Caudate nucleus (tissue), 63 donors: ENCODE measurements at places on chromosomes 11 and 22.

GRCh38 chr11:100010393-100010792 is 676.7 kb upstream of the ARHGAP42 start:
- no peak for DNase-seq

DNA sequence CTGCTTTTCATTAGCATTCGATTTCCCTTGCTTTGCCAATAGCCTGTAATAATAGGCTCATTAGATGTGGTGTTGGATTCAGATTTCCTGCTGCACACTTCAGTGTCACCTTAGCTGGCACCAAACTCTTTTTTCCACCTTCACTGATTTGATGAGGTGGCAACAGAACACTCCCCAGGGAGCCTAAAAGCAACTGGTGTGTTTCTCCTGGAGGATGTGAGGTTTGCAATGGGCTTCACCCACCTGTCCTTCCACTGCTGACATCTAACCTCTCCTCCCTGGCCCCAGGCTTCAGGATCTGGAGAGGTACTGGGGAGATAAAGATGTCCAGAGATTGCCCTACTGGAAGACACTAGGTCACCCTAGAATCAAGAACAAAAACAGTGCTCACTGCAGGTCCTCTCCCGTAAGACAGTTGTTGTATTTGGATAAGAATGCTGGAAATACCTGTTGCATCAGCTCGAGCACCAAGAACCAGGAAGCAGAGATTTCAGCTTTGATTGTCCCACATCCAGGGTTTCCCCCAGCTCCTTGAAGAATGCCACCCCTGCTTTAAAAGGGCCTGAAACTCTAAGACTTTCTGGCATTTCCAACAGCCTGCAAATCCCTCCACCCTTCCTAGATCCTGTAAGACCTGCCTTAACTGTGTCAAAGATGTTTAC is 96.9 kb downstream of the SLC1A2 start:
- DNase-seq, result no peak

GRCh38 chr22:37967637-37968451 is 14.3 kb downstream of the POLR2F start:
- DNase-seq, result no peak

DNA sequence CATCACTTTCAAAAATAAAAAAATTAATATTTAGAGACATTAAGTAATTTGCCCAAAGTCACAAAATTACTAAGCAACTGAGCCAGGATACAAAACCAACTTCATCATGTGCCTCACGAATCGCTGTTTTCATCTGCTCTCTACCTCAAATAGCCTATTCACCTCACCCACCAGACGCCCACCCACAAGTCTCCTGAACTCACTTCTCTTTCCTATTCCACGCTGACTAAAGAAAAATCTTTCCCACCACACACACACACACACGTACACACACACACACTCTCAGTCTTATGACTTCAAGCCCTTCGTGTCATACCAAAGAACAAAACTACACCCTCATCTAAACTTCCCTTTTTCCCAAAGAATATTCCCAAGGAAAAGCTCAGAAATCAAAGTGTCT is 2.2 kb downstream of the OR8B12 start:
- DNase-seq, result peak; percentile 54

DNA sequence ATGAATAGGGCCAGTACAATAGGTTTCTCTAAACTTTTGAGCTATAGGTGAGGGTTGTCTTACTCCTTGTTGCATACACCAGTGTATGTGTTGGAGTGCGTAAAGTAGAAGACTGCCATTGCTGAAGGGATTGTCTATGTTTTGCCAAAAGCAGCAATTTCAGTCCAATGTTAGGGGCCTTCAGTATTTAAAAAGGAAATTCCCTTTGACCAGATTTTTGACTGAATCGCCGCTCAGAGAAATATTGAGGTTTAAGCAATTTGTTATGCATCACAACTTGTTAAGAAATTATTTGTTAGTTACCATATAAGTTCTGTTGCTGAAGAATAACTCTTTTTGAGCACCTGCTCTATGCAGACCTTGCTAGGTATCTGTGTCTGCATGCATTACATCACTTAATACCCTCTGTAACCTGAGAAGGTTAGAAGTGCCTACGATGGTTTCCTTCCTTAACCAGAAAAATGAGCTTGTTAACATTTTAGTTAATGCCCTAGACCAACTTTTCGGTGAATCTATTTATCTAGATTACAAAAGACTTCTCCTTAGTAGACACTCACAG is 33.9 kb downstream of the MMP20 start:
- DNase-seq, result no peak

- DNase-seq, result no peak
These were observed 10.3 kb downstream of the GAL start for GRCh38 chr11:68694431-68695297.

- DNase-seq, result no peak
These were observed 1223.6 kb downstream of the LRRC4C start for GRCh38 chr11:40235841-40236240.

GRCh38 chr11:63826471-63827190 is 12.3 kb upstream of the MARK2 start:
- no peak for DNase-seq

DNA sequence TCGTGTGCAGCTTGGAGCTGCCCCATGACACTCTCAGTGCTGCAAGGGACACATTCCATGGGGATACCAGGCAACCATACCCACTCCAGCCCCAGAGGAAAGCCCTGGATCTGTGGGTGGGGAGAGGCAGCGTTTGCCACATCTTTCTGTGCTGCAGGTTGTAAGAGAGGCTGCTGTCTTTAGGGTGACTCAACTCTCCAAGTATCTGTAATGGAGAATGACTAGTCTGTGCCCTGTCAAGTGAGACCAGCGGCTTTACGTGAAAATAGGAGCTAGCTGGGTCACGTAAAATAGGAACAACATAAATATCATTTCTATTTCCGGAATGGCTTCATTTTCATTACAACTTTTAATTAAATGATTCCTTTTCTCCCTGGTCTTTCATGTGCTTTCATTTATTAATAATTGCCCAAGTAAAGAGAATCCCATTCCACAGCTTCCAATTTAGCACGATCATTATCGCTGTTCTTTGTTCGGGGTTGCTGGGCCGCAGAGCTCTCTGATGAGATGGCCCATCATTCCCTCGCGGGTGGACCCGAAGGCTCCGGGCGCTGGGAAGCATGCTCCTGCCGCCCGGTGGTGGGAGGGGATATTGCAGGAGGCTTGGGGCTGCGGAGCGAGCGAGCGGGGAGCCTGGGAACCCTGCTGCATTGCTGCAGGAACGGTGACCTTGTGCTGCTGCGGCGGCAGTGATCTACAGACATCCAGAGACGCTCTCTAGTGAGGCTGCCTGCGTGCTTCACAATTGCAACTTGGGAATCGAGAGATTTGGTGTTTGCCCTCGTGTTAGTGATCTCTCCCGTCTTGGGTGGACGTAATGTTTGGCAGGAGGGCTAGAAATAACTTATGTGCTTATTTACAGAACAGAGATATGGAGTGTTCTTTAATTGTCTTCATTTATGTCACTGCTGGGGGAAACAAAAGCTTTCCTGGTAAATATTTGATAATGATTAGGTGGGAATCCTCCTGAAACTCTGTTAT is 10.6 kb downstream of the SLC6A5 start:
- peak; percentile 46 for DNase-seq

- no peak for DNase-seq
These were observed 89.8 kb downstream of the DBX1 start for GRCh38 chr11:20070459-20070858.

DNA sequence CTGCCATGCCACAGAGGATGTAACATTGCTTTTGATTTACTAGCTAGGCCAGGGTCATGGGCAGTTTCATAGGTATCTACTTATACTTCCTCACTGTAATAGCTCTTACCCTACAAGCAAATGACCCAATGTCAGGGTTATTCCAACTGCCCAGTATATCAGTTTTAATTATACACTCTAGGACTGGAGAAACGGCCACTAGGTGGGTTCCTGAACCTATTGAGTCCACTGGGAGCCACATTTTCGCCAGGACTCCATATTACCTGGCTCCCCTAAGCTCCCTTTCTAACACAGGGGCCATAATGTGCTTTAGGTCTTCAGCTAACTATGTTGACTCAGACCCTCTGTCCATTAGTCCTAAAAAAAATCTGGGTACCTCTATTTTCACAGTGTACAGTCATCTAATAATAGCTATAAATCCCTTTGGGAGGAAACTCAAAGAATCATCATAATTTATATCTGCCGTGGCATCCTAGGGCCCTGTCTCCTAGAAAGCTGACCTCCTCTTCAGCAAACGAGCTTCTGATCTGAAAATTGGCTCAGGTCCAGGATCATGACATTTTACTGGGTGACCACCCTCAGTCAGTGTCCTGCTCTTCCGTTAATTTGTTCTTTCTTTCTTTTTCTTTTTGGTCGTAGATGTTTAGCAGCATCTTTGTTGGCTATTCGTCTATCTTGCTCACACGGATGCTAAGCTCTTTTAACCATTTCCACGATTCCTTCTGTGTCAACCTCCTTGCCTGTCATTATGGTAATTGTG is 244.3 kb downstream of the FAM76B start:
- no peak for DNase-seq

GRCh38 chr11:30314625-30315024 is 8.3 kb upstream of the ARL14EP start:
- DNase-seq, result no peak

DNA sequence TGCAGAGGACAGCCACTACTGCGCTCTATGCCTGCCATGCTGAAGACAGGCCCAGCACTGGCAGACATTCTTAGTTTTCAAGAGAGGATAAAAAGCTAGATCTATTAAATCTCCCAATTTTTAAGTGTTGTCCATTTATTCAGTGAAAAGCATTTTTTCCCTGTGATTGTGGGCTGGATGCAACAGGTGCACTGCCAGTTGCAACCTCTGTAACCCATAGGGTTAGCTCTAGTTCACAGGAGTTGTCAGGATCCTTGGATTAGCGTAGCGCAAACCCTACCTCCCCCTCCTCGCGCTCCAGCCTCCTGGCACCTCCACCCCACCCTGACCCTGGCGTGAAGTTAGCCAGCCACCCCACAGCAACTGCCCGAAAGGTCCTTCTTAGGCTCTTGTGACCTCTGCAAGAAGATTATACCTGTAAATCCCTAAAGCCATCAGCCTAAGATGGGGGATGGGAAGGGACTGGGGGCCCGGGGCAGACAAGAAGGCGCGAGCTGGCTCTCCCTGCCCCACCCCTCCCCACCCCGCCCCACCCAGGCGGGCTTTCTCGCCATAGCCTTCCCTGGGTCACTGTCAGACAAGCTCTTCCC is 30.9 kb downstream of the EIF3F start:
- no peak for DNase-seq

GRCh38 chr11:2202071-2202899 is 30.7 kb upstream of the TH start:
- no peak for DNase-seq

DNA sequence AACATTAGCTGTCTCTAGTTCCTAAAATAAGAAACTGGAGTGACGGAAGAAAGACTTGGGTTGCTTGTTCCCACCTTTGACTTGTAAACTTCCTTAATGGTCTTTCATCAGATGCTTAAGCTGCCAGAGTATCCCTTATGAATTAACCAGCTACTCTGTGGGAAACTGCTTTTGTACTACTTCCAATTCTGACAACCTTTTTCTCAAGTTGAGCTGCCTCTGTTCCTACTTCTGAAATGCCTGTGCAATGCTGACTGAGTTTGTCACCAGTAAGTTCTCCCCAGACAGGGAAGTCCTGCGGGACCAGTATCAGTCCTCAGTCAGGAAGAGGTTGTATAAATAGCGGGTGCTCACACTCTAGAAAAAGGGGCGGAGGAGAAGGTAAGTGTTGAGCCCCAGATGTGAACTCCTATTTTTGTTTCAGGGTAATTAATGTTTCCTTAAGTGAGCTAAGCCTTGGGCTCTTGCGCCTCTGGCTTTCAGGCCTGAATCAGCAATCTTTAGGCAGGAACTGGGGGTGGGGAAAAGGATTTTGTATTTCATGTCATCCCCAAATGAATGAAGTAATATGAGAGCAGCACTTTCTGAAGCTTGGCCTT is 67.2 kb downstream of the CECR2 start:
- DNase-seq, result no peak

DNA sequence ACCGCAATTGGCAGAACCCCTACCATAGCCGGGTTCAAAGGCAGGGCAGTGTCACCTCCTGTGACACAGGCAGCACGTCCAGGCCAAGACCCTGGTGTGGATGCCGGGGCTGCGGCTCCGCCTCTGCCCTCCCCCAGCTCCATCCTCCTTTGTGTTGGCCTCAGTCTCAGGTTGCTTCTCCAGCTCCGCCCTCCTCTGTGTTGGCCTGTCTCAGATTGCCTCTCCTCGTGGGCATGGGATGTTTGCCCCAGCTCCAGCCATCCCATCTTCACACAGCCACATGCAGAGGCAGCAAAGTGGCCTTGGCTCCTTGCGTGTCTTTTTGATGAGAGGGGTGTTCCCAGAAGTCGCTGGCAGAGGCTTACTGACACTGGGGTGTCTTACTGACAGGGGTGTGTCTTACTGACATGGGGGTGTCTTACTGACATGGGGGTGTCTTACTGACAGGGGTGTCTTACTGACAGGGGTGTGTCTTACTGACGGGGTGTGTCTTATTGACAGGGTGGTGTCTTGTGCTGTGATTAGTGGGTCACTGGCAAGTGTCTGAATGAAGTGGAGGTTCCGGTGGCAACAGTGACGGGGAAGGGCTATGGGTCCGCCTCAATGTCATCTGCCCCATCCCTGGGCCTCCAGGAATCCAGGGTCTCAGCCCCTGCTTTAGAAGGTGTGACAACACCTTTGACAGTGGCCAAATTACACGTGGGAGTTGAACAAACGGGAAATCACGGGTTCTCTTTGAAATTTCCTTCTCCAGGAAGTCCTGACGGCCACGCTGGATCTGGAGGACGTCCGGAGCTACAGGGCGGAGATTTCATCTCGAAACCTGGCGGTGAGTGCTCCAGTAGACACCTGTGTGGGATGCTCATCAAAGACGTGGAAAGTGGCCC is 24.9 kb downstream of the NADSYN1 start:
- DNase-seq, result no peak
